ENCODE measurements at places on chromosomes 7 and 10.

GRCh38 chr7:77982926-77983550 is 184.5 kb downstream of the PHTF2 start:
- no peak for DNase-seq

DNA sequence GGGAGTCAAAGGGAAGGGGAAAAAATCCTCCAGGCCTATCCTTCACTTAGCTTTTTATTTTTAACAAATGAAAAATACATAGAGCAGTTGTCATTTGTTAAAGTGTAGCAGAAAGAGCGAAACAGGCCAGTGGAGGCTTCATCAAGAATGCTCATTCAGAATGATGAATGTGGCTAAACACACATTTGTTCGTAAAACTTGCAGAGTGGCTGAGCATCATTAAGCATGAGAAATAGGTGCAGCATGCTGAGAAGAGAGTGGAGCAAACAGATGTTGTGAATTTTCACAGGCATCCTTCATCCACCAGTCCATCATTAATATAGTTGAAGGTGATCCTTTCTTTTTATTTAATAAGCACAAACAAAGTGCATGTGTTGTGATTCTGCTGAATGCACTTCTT is 407.6 kb downstream of the LRMDA start:
- no peak for DNase-seq

GRCh38 chr7:155296006-155296787 is 1.5 kb upstream of the INSIG1 start:
- DNase-seq = no peak

DNA sequence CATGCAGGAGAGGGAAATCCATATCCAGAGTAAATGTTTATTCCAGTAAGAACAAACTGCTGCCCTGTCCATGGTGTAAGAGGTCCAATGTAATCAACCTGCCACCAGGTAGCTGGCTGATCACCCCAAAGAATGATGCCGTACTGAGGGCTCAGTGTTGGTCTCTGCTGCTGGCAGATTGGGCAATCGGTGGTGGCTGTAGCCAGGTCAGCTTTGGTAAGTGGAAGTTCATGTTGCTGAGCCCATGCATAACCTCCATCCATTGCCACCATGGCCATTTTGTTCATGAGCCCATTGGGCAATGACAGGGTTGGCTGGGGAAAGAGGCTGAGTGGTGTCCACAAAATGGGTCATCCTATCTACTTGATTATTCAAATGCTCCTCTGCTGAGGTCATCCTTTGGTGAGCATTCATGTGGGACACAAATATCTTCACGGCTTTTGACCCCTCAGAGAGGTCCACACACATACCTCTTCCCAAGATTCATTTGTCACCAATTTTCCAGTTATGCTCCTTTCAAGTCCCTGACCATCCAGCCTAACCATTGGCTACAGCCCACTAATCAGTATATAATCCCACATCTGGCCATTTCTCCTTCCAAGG is 23.3 kb upstream of the PAPSS2 start:
- no peak for DNase-seq

DNA sequence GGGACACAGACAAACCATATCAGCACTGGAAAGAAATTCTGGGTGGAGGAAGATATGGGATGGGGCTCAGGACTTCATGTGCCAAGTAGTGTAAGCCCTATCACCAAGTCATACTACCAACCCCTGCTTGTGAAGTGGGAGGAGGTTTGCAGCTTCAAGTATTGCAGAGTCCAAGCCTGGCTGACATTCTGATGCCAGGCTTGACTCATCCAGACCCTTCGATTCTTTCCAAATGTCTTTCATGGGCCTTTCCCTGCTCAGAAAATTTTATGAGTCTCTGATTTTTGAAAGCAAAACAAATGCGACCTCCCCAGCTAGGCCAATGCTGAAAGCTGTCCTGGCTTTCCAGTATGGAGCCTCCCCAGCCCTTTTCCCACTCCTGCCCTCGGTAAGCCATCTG is 45.1 kb upstream of the SMNDC1 start:
- no peak for DNase-seq

- DNase-seq = no peak
These were observed 32.0 kb downstream of the TNS3 start for GRCh38 chr7:47549916-47550315.
